ENCODE measurements at places on chromosomes 1 and 21. TPM values are rescaled to one million over a fixed set of nuclear protein-coding genes. Genes with fewer than 3 reads are reported as not detected.
A peak's percentile ranks its signal among the peaks of the same experiment; 100 is the strongest.

DNA sequence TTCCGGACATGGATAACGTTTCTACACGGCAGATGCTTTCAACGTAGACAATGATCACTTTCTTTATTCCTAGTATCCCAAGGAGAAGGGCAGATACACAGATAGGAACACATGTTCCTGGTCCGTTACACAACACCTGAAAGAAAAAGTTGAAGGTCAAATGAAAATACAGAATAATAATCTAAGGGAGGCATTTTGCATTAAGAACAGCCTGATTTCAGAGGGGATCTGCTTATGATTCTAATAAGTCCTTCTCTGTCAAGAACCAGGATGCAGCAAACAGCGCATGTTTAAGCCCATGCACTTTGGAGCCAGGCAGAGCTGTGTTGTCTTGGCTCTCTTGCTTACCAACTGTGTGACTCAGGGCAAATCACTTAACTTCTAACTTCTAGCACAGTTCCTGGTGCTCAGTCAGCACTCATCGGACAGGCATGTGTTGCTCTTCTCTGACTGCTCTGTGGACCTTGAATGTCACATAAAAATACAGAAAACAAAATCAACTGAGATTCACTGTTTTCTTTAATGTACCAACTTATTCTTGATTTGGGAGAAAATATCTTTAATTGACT, 56.3 kb upstream of the CNN3 start:
- H3K27me3 ChIP-seq: no peaks in the 10 kb centered on the region
- H3K4me3 ChIP-seq: no peak overlapping the region
- no peaks in the 10 kb centered on the region for H3K36me3 ChIP-seq

- peaks cover 2% of the 10 kb centered on the region for H3K4me1 ChIP-seq
- no peak overlapping the region for H3K4me3 ChIP-seq
- DNase-seq: peak; percentile 44
Measured at GRCh38 chr1:17819129-17819802, 64.1 kb downstream of the ACTL8 start.

FMN2 gene
- 0.27 TPM for total RNA-seq

GRCh38 chr1:163410073-163410999, 88.6 kb downstream of the NUF2 start:
- no peaks in the 10 kb centered on the region for H3K4me1 ChIP-seq
- H3K4me3 ChIP-seq: no peak overlapping the region
- no peaks in the 10 kb centered on the region for H3K27me3 ChIP-seq
- H3K36me3 ChIP-seq: no peaks in the 10 kb centered on the region
- peak; percentile 52 for DNase-seq

JAM2 gene
- 18.7 TPM for total RNA-seq
